ENCODE measurements at places on chromosomes 5 and 9.

DNA sequence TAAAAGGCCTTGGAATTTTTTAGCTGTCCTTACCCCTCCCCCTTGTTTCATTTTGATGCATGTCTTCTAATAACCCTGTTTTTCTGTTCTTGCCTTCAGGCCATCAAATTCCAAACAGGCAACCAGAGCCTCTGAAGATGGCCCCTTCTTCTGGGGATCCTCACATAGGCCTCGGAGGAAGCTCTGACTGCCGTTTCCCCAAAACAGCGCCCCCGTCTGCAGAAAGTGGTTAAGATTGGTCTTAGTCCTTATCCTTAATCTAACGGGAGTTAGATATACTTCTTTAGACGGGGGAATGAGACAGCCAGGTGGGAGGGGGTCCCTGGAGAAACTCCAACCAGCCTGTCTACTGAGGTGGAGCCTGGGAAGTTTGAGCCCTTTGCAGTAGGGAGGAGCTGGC, 226.3 kb upstream of the ZNF608 start:
- DNase-seq, result no peak

DNA sequence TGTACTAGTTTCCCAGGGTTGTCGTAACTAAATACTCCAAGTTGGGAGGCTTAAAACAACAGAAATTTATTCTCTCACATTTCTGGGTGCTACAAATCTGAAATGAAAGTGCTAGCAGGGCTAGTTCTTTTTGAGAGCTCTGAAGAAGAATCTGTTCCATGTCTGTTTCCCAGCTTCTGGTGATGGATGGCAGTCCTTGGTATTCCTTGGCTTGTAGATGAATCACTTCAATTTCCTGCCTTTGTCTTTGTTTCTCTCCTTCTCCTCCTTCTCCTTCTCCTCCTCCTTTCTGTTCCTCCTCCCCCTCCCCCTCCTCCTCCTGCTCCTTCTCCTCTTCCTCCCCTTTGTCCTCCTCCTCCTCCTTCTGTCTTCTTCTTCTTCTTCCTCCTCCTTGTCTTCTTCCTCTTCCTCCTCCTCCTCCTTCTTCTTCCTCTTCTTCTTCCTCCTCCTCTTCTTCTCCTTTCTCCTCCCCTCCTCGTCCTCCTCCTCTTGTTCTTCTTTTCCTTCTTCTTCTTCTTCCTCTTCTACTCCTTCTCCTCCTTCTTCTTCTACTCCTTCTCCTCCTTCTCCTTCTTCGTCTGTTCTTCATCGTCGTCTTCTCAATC, 104.7 kb upstream of the ANKRD55 start:
- DNase-seq, result no peak

GRCh38 chr5:66041627-66042026, 102.5 kb upstream of the SREK1 start:
- DNase-seq, result no peak

DNA sequence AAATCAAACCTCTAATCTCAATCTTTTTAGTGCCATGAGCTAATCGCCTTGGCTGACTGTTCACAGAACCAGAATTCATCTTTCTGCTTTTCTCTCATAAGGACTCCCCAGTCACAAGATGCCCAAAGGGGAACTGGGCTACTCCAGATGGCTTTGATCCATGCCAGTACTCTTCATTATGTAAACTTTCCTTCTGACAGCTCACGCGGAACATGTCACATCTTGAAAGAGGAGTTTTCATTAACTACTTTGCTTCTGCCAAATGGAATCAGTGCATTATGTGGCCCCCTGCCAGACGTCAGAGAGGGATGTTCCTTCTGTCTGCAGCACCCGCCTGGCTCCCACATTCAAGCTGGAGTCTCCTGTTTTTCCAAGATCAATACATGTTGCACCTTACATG, 142.1 kb upstream of the NMUR2 start:
- DNase-seq, result no peak

- DNase-seq, result no peak
Observed at GRCh38 chr9:130026583-130027340, 16.2 kb downstream of the FNBP1 start.

GRCh38 chr5:142959683-142960657, 189.8 kb downstream of the ARHGAP26 start:
- DNase-seq, result no peak

GRCh38 chr5:7515284-7515914, 119.5 kb downstream of the ADCY2 start:
- no peak for DNase-seq

- no peak for DNase-seq
Observed at GRCh38 chr5:157400741-157401495, 59.1 kb upstream of the NIPAL4 start.
